ENCODE measurements at places on chromosomes 1 and 21.

DNA sequence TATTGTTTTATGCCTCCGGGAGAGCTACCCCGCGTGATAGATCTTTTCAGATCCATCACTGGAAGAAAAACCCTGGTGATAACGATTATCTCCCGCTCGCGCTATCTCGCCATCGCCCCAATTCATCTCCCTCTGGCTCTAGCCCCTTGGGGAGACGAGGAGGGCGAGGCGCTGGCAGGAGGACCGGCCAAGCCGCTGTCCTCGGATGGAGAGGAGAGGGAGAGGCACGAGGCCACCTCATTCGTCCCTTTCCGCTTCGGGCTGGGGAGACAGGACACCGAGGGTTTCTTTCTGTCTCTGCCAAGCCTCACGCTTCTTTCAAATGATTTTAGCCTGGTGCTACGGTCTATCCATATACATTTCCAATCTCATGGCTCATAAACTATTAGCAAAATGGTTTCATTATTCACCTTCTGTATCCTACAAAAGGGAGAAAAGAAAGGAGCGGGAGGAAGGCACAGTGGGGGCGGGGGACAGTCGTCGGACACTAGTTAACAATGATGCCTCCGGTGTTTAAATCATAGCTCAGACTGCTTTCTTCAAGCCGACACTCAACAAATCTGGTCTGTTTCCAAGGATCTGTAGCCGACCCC, 415.0 kb upstream of the ESRRG start:
- no peak for DNase-seq

DNA sequence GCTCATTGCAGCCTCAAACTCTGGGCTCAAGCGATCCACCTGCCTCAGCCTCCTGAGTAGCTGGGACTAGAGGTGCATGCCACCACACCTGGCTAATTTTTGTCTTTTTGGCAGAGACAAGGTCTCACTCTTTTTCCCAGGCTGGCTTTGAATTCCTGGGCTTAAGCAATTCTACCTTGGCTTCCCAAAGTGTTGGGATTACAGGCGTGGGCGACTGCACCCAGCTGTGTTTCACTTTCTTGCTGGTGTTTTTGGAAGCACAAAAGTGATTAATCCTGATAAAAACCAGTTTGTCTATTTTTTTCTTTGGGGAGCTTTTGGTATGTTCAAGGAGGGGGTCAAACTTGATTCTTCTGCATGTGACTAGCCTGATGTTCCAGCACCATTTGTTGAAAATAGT, 19.3 kb downstream of the RNF11 start:
- no peak for DNase-seq

DNA sequence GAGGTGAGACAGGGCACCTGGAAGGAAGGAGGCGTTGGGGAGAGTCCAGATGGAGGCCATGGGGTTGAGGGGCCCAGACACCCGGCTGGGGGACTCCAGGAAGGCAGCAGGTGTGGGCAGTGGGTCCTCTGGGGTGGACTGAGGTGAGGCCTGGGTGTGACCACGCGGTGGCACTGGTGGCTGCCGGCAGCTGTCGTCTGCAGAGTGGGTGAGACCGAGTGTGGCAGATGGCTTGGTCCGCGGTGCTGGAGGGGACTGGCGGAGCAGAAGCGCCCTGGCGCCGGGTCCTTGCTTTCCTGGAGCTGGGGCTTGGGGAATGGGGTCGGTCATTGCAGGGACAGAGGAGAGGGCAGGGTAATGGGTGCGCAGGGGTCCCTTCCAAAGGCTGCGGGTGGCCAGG, 12.5 kb downstream of the AGRN start:
- DNase-seq, result no peak

DNA sequence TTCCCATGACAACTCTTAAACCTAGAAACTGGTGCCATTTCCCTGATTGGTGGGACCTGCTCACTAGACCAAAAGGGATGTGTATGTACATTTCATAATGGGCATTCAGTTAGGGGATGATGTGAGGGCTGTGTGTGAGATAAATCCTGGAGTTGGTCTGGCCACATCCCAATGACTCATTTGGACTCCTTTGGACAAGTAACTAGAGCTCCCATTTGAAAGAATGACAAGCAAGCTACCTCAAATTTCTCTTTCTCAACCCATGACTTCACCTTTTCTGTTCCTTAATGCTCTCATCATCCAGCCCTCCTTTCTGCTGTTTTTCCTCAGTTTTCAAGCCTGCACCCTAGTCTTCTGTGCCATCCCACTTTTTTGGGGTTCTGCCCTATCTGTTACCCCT, 27.9 kb downstream of the EBNA1BP2 start:
- DNase-seq, result peak; percentile 86

DNA sequence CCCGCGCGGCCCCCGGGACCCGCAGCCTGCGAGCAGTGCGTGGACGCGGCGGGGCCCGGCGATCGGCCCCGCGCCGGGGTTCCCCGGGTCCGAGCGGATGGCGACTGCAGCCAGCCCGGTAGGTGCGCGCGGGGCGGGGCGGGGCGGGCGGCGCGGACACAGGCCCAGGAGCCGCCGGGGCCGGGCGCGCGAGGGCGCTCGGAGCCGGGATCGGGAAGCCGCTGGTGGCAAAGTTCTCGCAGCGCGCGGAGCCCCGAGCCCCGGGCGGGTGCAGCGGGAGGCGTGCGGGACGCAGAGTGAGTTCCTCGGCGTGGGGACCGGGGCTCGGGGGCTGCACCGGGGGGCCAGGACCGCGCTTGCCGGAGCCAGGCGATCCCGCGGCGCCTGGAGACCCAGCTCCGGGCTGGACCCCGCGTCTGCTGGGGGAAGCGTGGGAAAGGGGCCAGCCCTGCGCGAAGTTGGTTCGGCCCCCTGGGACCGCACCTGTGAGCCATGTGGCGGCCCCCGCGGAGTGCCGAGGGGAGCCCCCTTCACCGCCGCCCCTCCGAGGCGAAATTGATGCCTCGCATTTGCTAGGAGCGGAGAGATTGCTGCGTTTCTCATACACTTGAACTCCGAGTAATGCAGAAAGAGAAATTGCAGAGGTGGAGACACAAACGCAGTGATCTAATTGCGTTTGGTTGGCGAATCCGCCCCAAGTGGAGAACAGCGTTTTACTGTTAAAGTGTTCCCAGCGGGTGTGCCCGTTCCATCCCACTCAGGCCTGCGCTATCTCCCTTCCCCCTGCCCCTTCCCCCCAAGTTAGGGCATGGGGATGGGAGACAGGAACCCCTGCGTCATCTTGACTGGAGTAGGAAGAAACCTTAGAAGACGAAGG, 228.9 kb upstream of the TMEM51 start:
- DNase-seq, result peak; percentile 23

- DNase-seq, result no peak
These were observed 3.4 kb downstream of the PRR9 start for GRCh38 chr1:153220606-153221303.

Data from NCI-H226 (cell line).